Right cardiac atrium (tissue), 5 donors: ENCODE measurements at places on chromosomes 2 and 18. TPM values are rescaled to one million over a fixed set of nuclear protein-coding genes. Genes with fewer than 3 reads are reported as not detected.

GRCh38 chr2:8146132-8147005 lies 535.5 kb upstream of the ID2 start:
- peak; percentile 72 for DNase-seq

DNA sequence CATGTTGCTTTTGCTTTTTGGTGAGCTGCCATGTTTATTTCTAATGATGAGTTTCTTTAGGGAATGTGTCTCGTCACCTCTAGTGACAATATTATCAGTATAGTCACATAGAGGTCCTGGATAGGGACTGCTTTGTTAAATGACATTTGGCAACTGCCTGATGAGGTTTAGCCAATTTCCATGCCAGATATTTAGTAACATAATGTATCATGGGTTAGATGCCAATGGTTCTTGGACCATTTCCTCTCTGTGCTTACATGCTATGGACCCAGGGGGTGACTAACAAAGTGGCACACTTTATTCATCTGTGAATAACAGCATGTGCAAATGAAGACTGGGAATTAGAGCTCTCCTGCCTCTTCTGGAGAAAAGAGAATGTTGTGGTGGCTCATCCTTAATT lies 56.2 kb upstream of the RAB27B start:
- no peak for DNase-seq

DNA sequence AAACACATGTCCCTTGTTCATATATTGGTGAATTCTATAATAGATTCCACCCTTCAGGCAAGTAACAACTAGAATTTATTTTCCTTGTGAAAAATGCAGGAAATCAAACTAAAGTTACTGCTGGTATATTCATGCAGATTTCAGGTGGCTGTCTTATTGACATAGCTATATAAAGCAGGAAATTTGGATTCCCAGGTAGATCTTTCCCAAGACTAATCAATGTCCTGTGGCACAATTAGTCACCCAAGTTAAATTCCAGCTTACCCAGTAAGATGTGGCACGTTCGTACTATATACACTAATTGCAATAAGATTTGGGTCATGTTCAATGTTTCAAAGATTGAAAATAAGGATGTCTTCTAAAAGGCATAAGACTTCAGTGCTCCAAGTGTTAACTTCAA lies 42.0 kb downstream of the MYO5B start:
- DNase-seq = no peak

ANKRD23 gene
- 8.2 TPM for total RNA-seq

GRCh38 chr2:23528171-23528570 lies 143.2 kb downstream of the KLHL29 start:
- DNase-seq = peak; percentile 10

- DNase-seq = no peak
Measured at GRCh38 chr2:148913492-148913891, 38.5 kb downstream of the KIF5C start.

GRCh38 chr2:59239146-59239545 lies 998.0 kb upstream of the FANCL start:
- no peak for DNase-seq

HOXD9 gene
- total RNA-seq = not detected

GRCh38 chr2:199807966-199808365 lies 43.0 kb downstream of the FTCDNL1 start:
- no peak for DNase-seq

DNA sequence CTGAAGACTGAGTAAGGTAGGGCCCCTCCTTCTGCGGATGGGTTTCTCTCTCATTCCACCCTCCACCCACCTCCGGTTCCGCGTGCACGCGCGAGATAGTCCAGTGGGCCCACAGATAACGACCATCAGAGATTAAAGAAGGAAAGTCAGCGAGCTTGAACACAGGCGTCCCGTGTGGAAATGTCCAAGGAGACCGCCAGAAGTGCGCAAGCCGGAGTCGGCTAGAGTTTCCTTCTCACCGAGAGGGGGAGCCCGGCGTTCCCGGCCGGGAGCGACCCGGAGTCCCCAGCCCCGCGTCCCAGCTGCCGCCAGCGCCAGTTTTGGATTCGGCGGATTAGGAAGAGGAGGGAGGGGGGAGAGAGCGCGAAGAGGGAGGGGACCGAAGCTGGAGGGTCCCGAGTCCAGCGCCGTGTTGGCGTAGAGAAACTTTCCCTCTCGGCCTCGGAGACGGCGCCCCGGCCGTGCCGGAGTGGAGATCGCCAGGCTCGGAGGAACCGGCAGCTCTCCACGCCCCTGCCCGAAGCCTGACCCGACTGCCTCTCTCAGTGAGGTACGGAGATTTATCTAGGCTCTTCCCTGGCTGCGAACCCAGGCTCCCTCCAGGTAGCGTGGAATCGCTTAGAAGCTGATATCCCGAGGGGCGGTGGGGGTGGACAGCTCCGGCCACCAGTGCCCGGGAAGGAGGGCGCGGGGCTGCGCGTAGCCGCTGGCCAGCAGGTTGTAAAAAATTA lies at the start of gene GULP1:
TSS of gene GULP1 (plus strand) at position 258 of the 731 bp plus-strand sequence. CDS start 185,829 bp downstream, outside the sequence.
- DNase-seq = peak; percentile 91

DNA sequence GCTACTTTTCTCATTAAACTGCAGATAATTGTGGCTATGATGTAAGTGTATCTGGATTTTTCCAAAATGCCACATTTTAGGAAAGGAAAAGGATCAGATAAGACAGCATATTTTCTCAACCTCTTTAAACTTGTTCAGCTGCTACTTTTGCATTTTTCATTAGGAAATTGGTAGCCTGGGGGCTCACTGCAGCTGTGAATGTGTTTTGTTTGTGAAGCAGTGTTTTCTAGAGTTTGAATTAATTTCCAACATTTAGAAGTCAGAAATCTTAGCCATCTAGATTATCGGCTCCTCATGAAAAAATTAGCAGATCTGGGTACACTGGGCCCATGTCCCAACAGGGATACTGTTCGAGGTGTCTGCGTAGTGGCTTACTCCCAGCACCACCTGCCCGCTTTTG lies 56.3 kb upstream of the ZDBF2 start:
- DNase-seq = no peak

DNA sequence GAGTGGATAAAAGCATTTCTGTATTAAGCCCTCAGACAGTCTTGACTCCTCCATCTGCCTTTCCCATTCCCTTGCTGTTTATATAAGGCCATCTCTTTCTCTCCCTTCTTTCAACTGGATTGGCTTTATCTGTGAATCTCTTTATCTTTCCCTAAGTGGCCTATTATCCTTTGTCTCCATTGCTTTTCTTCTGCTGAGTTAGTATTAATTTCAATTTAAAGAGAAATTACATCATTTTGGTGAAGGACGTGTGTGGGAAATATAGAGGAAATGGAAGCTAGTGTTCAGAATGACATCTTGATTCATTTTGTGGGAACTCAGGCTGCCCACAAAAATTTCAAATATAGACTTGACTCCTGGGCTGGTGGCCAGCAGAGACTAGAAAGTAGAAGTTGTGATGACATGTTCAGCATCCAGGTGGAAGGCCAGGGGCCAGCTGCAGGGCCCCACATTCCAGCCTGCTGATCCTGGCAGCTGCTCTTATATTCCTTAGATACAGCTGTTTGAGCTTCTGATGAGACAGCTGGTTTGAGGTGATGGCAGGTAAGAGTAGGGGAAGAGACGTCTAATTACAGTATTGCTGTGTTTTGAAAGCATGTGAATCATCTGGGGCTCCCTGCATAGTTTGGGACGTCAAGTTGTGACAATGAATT lies 52.3 kb downstream of the DIS3L2 start:
- no peak for DNase-seq

SH3BP4 gene
- total RNA-seq = 19.9 TPM

ANKRD62 gene
- not detected for total RNA-seq

DNA sequence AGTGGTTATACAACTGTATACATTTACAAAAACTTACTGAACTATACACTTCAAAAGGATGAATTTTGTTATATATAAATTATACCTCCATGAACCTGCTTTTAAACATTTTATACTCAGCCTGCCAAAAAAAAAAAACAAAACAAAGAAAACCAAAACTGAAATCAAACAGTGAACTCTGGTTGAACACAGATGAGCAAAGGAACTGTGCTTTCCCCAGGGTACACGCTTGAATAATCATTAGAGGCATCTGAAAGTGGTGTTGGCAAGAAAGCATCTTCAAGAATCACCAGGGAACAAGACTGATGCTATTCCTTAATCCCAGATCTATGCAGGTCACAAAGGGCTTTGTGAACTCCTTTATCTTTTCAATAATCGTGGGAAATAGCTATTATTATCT lies 77.0 kb upstream of the LYPD1 start:
- no peak for DNase-seq

DNA sequence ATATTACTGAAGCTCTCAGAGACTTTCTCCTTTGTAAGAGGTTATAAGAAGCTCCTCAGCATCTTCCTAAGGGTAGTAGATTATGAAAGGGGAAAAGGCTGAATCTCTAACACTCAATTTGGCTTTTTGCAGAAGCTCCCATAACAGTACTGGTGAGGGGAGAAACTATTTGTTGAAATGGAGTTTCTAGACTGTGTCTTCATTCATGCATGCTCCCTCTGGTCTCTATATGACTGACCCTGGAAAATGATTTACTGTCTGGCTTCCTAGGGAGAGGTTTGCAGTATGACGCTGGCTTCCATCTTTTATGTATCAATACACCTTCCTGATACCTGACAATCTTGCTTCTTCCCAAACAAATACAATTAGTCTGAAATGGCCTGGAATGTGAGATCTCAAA lies 63.9 kb downstream of the LDAH start:
- no peak for DNase-seq

FAM161A gene
- 1.7 TPM for total RNA-seq

DNA sequence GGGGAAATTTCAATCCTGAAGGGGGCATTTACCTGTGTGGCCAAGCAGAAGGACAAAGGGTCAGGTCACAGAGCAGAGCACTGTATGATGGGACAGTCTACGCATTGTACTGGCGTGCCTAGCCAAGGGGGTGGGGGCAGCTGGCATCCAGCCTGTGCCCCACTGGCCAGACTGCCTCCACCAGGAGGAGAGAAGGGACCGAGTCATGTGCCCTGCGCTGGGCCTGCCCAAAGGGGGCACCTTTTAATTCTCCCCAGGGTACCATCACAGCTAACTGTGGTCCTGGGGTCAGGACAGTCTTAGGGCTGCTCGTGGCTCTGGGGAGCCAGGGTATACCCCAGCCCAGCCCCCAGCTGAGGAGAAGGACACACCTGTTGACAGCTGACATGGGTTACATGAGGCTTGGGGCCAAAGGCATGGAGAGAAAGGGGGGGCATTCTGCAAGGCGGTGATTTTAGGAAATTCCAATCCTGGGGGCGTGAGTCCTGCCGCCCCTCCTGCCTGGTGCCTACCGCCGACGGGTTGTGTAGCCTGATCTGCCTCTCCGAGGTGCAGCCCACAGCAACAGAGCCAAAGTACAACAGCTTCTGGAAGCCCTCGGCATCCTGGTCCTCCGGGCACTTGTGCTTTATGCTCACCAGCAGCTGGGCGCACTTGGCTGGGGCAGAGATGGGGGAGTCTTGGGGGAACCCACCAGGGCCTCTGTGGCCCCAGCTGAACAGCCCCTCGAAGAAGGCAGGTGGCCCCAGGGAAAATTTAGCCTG lies 11.0 kb downstream of the CFAP65 start:
- no peak for DNase-seq

DNA sequence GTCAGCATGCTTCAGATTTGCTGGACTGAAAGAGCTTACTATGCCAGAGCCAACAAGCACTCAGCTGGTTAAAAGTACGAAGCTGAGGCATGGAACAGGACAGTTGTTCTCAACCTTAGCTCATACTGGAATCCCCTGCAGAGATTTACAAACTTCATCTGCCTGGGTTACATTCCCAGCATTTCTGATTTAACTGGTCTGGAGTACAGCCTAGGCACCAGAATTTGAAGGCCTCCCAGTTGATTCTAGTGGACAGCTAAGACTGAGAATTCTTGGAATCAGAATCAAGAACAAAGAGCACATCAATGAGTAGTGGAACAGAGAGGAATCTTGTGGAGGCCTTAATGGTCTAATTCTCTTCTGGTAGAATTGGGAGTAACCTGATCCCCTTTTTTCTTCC lies 298.2 kb upstream of the NXPH2 start:
- no peak for DNase-seq

GRCh38 chr2:96145036-96145847 lies at the start of gene DUSP2:
Gene DUSP2, minus strand, starts transcription at chr2:96145440. Its CDS starts 86 bp downstream, at chr2:96145354.
- peak; percentile 90 for DNase-seq

VRK2 gene
- total RNA-seq = 22.3 TPM

DNA sequence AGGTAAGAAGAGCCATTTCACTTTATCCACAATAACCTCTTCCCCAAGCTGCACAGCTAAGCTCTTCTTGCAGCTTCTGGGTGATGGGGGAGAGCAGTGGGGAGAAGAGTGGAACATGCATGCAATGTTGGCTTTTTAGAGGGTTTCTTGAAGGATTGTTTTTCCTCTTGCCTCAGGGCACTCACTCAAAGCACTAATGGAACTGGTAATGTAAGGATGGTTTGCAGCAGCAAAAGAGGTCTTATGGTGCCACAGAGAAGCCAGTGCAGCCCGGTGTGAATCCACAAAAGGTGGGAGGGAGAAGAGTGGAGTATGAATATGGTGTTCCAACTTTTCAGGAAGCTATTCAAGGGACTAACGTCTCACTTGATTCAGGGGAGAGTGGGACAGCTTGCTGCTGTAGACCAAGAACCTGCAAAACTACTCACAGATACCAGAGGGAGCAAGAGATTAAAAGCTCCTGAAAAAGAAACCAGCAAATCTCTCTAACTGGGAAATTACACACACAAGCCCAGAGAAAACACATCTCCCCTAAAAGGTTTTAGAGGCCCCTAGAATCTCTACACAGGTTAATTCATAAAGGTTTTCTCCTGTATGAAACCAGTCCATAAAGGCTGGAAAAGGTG lies 116.4 kb downstream of the CHN1 start:
- DNase-seq = no peak
